ENCODE measurements at places on chromosomes 12 and 14.

DNA sequence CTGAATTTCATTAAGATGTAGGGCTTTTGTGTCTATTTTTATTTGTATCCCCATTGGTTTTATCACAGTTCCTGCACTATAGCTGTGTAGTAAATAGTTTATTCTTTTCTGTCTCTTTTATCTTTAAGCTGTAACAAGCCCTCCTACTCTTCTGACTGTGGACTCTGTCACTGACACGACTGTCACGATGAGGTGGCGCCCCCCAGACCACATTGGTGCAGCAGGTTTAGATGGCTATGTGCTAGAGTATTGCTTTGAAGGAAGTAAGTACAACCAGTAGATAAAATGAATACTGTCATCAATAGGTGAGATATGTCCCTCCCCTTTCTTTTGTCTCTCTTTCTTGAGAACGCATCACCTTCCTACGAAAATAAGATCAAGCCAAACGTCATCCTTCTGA is 34.1 kb upstream of the CHPT1 start:
- DNase-seq, result no peak

GRCh38 chr14:21017528-21018245 is 7.2 kb downstream of the NDRG2 start:
- no peak for DNase-seq

- no peak for DNase-seq
Observed at GRCh38 chr14:31207287-31207754, 272 bp downstream of the HECTD1 start.

- no peak for DNase-seq
Observed at GRCh38 chr14:37599507-37600368, 4.3 kb downstream of the TTC6 start.

- no peak for DNase-seq
Observed at GRCh38 chr14:55267820-55268219, 3.4 kb upstream of the FBXO34 start.

- DNase-seq, result no peak
Observed at GRCh38 chr12:64387197-64387816, 3.3 kb downstream of the C12orf56 start.

DNA sequence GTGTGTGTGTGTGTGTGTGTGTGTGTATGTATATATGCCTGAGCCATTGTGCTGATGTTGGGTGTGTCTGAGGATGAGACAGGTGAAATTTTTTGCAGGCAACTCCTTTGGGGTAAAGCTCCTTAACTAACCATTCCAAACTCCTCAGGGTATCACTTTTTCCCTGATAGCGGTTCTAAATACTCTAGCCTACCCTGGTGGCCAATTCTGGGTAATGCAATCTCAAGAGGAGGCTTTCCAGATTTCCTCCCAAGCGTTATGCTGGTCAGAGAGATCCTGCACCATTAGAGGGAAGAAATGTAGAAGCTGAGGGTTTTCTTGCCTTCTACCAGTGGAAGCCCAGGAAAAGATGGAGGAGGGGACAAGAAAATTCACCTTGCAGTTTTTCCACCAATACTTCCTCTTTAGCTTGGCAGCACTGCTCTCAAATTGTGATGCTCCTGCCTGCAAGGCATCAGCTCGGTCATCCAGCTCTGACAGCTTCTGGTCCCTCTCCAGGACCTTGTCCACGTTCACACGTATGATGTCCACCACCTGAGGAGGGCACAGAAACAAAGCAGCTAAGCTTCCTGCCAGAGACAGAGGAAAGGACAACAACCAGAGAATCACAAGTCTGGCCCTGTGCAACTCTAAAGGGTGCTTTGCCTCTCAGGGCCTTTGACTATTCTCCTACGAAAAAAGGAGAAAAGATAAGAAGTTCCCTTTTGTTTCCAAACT is 4.9 kb downstream of the VAMP1 start:
- DNase-seq, result no peak

- DNase-seq, result no peak
Observed at GRCh38 chr14:100841066-100841760, 15.3 kb downstream of the MEG3 start.

- DNase-seq, result no peak
Observed at GRCh38 chr12:116539905-116540482, 19.2 kb upstream of the MAP1LC3B2 start.
